Urinary bladder (tissue), 4 donors: ENCODE measurements at places on chromosomes 12 and 14.

DNA sequence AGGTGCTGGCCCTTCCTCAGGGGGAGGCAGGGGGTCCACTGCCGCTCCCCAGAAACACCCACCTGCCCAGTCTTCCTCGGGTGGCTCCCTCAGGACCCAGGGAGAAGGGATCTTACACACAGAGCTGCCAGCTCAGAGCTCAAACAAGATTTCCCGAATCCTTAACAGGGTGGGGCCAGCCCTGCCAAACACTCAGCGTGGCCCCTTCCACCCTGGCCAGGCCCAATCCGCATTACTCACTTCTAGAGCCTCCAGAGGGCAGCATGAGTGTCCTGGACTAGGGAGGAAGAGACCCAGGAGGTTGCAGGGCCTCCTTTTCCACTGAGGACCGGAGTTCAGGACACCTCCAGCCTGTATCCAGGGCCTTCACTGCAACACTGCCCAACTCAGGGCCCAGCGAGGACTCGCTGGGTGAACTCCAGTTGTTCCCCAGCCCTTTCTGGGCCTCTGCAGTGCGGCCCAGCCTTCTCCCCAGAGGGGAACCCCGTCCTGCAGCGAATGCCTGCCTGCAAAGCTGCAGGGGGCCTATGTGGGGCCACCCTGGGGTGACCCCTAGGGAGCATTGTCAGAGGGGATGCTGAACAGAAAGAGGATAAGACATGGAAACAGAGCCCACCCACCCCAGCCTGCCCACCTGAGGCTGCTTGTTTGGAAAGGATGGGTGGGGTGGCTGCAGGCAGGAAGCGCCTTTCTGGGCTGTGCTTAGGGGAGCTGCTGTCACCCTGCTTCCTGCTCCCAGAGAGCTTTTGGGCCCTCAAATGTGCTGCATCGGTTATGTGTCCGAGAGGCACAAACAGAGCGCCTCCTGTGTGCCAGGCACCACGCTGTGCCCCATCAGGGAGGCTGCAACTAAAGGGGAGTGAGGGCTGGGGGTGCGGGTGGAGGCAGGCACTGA lies 43.8 kb downstream of the CCNK start:
- DNase-seq = no peak

DNA sequence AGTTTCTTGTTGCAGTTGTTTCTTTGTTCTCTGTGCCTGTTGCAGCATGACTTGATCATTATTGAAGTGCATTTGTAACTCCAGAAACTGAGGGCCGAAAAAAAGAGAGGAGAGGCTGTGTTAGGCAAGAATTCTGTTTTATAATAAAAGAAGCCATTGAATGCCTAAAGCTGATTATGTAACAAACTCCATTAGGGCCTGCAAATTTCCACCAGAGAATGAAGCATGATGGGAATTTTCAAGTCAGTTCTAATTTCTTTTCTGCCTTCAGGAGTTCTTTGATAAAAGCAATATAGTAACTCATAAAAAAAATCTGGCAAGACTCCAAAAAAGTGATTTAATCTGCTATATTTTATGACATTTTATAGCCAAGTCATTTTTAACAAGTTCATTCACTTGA lies 156.7 kb upstream of the RASSF8 start:
- DNase-seq = no peak

- no peak for DNase-seq
Measured at GRCh38 chr12:88625356-88625755, 45.1 kb upstream of the KITLG start.

GRCh38 chr12:5391653-5392052 lies 40.3 kb upstream of the NTF3 start:
- no peak for DNase-seq

GRCh38 chr14:63378444-63378843 lies 59.7 kb upstream of the GPHB5 start:
- no peak for DNase-seq

DNA sequence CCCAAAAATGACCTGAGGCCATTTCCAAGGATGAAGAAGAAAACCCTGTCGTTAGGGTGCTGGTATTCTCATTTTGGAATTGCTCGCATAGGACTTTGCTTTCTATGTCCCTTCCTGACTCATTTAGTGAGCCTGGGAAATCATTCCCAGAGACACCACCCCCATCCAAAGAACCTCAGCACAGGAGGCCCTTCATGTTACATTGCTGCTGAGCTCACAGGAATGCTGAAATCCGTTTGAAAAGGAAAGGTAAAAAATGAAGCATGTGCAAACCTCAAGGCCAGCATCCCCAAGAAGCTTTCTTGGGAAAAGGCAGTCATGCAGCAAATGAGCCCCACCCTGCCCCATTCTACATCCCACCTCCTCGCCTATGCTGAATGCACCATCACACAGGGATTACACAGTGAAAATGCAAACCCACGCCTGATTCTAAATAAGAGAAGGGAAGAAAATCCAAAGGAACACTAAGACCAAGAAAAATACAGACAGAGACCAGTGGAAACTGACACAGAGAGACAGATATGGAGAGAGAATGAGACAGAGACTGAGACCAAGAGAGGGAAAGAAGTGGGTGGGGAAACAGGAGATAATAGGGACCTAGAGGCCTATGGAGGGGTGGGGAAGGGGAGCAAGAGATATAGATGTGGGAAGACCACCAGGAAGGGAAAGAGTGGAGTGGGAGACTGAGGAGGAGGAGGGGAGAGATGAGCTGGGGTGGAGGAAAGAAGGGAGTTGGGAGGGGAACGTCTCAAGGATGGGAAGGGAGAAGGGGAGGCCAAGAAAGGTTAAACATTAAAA lies 33.5 kb downstream of the NIN start:
- no peak for DNase-seq

DNA sequence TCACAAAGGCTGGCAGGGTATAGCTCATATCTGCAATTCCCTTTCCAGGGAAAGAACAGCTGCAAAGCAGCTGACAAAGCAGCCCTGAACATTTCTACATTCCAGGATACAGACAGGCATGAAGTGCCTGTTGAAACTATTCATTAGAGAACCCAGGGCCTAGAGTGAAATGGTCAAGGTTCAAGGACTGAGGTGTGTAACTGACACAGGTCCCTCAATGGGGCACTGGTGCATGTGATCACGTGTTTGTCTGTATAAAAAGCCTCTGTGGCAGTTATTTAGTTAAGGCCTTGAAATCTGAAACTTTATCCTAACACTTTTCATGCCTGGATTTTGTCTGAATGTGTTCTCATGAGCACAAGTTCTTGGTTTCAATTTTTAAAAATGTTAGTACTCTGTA lies 47.1 kb downstream of the GIT2 start:
- no peak for DNase-seq

DNA sequence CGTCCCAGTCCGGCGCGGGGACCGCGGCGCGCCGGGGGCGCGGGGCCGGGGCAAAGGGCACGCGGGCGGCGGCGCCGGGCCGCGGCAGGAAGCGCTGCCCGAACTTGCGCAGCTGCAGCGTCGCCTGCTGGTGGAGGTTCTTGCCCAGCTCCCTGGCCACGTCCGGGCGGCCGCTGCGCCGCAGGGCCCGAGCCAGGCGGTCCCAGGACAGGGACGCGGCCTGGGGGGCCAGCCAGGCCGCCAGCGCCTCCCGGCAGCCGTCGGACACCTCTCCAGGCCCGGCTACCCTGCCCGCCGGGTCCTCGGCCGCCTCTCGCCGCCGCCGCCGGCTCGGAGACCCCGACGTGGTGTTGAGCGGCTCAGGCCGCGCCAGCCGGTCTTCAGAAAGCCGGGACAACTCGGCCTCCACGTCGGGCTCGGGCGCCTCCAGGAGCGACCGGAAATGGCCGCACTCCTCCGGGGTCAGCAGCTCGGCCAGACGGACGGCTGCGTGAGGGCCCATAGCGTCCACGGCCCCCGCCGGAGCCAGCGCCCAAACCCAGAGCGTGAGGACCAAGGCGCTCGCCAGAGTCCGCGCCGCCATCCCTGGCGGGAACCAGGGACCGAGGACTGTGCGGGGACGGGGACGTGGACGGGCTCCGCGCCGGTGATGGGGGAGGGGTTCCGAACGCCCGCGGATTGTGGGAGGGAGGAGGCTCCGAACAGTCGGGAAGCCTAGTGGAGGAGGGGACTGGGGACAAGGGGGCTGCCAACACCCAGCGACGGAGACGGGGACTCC lies 34.0 kb downstream of the FIGNL2 start:
- no peak for DNase-seq

- DNase-seq = no peak
Measured at GRCh38 chr14:34322940-34323418, 139.1 kb downstream of the SPTSSA start.

- no peak for DNase-seq
Measured at GRCh38 chr12:122489038-122489437, 11.7 kb downstream of the ZCCHC8 start.

DNA sequence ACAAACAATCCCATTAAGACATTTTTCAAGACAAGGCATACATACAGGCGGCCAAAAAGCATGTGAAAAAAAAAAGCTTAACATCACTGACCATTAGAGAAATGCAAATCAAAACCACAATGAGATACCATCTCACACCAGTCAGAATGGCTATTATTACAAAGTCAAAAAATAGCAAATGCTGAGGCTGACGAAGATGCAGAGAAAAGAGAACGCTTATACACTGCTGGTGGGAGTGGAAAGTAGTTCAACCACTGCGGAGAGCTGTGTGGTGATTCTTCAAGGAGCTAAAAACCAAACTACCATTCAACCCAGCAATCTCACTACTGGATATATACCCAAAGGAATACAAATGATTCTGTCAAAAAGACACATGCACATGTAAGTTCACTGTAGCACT lies 216.7 kb downstream of the FOXG1 start:
- DNase-seq = no peak

DNA sequence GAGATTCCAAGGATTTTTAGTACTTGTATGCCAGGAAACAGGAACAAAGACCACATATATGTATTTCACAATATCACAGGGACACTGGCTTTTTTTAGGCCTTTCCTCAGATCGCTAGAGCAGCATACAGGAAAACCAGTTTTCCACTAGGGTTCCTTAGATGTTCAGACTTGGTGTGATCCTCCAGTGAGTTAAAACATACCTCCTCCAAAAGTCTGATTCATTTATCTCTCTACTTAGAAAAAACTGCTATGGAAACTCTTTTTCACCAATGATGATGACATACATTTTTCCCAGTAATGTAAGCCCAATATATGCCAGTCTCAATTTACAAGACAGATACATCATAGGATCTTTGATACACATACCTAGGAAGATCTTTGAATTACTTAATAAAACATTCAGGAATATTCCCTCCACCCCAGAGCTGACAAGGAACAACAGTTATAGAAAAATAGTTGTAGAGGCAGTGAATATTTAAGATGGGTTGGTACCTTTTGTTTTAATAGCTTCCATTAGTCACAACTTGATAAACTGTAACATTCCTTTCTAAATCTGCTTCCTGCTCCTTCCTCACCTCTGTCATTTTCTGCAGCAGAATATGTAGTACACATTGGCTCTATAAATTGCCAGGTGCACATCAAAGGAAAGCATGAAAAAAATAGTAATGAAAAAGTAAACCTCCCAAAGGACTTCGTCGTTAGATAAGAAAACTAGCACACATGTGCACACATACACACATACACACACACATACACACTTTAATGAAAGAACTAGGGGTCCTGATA lies 27.5 kb downstream of the BCAT1 start:
- no peak for DNase-seq

GRCh38 chr12:102169922-102170621 lies 27.6 kb downstream of the PMCH start:
- no peak for DNase-seq

DNA sequence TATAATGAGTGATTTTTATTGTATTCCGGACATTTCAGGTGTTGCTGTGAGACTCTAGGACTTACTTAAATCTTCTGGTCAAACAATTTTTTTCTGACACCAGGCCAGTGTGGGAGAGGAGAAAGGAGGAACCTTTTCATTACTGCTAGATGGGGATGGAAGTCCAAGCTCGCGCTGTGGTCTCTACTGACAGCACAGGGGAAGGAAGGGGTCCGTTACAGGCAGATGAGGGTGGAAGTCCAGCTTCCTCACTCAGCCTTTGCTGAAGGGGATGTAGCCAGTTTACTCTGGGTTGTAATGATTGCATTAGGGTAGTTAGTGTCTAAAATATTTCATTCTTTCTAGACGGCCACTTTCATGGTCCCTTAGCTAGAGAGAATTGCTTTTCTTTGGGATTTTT lies 26.3 kb upstream of the ST8SIA1 start:
- no peak for DNase-seq

GRCh38 chr14:70832561-70833305 lies 23.4 kb upstream of the MAP3K9 start:
- DNase-seq = peak; percentile 21

DNA sequence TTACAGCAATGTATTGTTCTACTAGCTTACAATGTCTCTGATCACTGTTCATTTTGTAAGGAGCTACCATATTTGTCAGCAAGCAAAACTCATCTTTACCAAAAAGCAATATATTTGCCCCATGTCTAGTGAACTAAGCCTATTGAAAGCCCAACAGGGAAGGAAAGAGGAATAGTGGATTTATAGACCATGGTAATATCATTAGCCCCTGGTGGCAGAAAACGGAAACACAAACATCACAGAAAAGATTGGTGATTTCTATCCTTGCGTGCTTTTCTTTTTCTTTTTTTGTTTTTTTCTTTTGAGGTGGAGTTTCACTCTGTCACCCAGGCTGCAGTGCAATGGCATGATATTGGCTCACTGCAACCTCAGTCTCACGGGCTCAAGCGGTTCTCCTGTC lies 1562.4 kb upstream of the TMEM132C start:
- DNase-seq = no peak

- DNase-seq = no peak
Measured at GRCh38 chr12:106581543-106582248, 1.1 kb upstream of the RFX4 start.

- no peak for DNase-seq
Measured at GRCh38 chr14:93011650-93012325, 88.8 kb downstream of the CHGA start.

DNA sequence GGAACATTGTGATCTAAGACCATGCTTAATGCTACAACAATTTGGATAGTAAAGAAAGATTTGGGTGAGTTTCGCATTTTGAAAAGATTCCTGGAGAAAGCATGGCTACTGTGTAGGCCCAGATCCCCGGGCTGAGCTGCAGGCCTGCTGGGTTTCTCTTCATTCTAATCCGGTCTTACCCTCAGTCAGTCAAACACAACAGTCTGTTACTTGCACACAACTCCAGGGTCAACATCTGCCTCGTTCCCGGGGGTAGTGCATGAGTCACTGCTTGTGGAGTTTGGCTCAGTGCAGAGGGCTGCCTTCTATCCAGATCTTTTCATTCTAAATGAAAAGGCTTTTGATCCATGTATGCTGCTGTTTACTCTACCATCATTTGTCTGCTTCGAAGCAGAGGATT lies 60.4 kb upstream of the SEL1L start:
- no peak for DNase-seq

DNA sequence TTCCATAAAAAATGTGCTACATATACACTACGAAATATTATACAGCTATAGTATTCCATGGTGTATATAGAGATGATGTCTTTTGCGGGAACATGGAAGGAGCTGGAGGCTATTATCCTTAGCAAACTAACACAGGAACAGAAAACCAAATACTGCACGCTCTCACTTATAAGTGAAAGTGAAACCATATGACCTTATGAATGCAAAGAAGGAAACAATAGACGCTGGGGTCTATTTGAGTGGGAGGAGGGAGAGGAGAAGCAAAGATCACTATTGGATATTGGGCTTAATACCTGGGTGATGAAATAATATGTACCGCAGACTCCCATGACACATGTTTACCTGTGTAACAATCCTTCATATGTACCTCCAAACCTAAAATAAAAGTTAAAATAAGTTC lies 142.8 kb downstream of the LRFN5 start:
- DNase-seq = no peak
